ENCODE measurements at places on chromosomes 5 and 9.

DNA sequence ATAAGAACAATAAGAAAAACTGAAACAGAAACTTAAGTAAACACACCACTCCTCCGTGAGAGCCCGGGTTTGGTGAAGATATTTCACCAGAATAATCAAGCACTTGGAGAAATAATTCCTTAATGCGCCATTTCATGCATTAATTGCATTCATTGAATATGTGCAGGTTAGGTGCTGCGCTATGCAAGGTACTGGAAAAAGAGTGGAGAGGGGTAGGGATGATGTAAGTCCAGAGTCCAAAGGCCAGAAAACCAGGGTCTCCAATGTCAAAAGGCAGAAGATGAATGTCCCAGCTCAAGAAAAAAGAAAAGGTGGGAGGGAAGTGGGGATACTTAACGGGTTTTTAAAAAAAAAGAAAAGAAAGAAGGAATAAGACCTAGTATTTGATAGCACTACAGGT lies 669 bp upstream of the ZFP37 start:
- DNase-seq: no peak

DNA sequence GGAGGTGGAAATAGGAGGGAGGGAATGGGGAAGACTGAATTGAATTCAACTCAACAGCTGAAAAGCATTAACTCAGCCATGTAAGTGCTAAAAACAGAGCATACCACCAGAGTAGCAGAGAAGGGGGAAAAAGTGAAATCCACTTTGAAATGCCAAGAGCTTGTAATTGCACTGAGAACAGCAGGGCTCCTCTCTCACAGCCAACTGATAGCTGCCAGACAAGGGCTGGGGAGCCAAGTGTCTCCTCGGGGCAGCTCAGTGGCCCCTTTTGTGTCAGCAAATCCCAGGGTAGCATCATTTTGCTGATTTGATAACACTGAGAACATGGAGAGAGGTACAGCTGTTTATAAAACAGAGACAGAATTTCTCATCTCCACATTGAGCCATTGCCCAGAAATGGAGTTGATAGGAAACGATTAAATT lies 182.5 kb downstream of the FRMD3 start:
- no peak for DNase-seq

GRCh38 chr9:137077758-137078693 lies 709 bp downstream of the UAP1L1 start:
- DNase-seq: no peak

- no peak for DNase-seq
These were observed 156.9 kb upstream of the FST start for GRCh38 chr5:53323511-53323910.

DNA sequence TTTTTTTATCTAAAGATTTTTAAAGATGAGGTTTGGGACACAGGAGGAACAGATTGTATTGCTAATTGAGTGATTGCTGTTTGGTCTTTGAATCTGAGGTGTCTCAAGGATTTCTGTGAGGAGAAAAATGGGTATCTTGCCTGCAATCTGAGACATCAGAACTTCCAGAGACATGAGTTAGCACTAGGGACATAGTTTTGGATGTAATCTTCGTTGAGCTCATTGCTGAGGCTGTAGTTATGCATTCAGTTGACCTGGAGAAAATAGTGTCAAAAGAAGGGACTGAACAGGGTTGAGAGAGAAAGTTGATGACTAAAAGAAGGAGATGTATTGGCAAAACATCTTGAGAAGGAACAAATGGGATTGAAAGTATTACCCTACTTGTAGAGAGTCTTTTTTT lies 24.6 kb downstream of the C9orf85 start:
- DNase-seq: no peak

- no peak for DNase-seq
These were observed 343.8 kb upstream of the IRX1 start for GRCh38 chr5:3251784-3252183.

- no peak for DNase-seq
These were observed 339.6 kb upstream of the SGCD start for GRCh38 chr5:155987265-155987810.

DNA sequence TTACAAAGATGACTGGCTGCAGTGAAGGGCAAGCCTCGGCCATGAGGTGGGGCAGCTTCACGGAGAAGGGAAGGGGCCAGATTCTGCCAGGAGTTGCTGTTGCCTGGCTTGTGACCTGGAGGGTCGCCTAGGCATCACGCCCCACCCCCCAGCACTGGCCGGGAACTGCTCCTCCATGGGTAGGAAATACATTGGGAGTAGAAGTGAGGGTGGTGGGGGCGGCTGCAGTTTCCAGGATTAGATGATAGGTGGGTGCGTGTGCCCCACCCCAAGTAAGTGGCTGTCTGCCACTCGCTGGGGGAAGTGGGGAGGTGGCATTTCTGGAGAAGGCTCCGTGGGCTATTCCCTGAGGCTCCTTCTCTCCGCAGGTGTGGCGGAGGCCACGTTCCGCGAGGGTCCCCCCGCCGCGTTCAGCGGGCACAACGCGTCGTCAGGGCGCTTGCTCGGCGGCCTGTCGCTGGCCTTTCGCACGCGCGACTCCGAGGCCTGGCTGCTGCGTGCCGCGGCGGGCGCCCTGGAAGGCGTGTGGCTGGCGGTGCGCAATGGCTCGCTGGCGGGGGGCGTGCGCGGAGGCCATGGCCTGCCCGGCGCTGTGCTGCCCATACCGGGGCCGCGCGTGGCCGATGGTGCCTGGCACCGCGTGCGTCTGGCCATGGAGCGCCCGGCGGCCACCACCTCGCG lies 16.9 kb downstream of the CRB2 start:
- DNase-seq: no peak

DNA sequence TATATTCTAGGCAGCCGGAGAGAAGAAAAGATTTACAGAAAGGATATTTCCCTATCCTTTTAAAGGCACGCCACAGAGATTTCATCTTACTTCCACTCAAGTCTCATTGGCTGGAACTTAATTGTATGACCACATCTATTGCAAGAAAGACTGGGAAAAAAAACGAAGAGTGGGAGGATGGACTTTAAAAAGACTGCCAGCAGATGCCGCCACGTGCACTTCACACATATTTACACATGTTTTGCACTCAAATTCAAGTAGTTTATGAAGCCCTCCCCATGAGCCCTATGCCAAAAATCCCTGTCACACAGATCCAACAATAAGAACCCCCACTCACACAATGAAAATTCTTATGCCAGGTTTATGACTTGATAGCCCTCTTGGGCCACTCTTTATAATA lies 138.5 kb upstream of the TYRP1 start:
- no peak for DNase-seq

GRCh38 chr5:79837761-79838551 lies 148.3 kb downstream of the CMYA5 start:
- no peak for DNase-seq

GRCh38 chr9:113387560-113388230 lies 10.9 kb upstream of the HDHD3 start:
- no peak for DNase-seq

DNA sequence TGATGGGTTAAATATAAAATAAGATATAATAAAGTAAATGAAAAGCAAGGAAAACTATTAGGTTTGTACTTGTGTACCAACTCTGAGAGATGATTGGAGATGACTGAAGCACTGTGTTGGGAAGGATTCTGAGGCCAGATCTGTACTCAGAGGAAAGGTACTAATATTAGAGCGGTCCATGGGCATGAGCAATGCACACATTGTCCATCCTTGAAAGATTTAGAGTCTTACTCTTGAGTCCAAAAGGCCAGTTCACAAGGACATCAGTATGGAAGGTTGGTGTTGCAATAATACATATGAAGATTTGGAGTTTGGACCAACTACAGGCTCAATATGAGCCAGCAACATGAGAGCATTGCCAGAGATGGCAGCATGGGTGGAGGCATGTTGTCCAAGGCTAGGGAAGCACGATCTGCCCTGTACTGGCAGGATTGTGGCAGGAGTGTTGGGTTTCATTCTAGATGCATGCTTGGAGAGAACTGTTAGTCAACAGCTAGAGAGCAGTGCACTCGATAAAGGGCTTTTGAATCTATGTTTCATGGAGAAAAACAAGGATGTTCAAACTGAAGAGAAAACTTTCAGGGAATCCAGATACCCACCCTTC lies 84.4 kb downstream of the TMEM215 start:
- no peak for DNase-seq

GRCh38 chr9:3475300-3476020 lies 50.3 kb downstream of the RFX3 start:
- peak; percentile 8 for DNase-seq

GRCh38 chr5:135438636-135439221 lies 8.4 kb downstream of the DCANP1 start:
- DNase-seq: peak; percentile 1

DNA sequence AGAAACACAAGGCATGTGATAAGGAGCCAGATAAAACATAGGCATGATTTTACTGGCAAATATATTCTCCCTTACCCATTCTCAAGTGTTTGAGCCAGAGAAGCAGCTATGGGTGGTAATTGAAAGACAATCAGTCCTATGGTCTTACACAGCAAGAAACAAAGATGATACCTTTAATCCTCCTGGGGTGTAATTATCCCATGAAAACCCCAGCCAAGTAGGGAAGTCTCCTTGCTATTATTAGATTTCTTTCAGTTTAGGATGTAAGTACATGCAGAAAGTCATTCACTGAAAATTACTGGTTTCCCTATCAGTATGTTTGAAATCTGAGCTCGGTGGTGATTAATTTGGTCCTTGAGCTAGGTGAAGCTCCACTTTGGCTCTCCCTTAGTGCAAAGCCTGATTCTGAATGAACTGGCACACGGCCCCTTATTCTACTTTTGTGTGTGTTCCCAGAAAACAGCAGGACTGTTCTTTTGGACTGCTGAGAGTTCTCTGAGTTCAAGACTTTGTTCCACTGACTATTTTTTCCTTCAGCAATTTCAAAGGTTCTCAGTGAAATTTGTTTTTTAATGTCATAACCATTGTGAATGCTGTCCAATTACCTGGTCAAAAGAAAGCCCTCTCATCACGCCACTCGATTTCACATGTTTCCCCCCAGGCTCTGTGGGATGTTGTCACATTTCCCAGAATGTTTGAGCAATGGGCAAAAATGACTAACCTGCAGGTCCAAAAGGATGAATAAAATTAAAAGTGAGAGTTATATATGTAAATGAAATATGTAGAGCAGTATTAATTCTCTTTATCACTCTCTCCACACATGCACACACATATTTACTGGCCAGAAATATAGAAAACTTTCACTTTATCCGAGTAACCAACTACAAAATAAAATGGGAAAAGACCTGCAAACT lies 343.0 kb downstream of the RAB3C start:
- DNase-seq: no peak

GRCh38 chr5:173191561-173191960 lies 43.4 kb downstream of the NKX2-5 start:
- DNase-seq: no peak

GRCh38 chr5:11619339-11620024 lies 284.8 kb downstream of the CTNND2 start:
- no peak for DNase-seq

DNA sequence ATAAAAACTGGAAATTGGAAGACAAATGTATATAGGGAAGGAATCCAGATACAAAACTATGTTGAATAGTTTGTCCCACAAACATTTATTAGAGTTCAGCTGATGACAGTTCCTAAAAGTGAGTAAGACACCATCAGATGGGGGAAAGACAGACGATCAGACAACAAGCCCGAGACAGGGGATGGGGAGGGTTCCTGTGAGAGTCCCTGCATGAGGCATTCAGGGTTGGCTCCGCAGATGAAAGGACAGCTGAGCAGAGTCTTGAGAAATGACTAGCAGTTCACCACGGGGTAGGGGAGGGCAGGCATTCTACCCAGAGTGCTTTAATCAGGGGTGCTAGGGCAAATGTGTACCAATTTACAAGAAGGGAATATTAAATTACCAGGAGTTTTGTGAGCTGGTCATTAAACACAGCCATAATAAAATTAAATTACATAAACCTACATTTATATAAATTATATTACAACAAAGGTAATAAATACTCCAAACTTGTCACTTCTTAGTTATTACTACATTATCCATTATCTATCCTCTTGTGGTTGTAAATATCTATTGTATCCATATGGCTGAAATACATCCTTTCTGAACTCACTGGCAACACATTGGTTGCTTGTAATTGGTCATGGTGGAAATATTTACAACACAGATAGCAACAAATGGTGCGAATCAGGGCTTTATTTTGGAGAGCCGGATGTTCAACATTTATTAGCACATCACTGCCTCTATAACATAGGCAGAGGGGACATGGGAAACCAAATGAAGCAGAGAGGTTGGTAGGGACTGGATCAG lies 27.8 kb downstream of the TNFSF15 start:
- DNase-seq: peak; percentile 52

- DNase-seq: peak; percentile 63
These were observed at the start of gene ADRA1B for GRCh38 chr5:159915904-159916840. ADRA1B (plus strand) TSS chr5:159916482; CDS start chr5:159916906, 424 bp downstream.

GRCh38 chr5:33781286-33781685 lies 110.5 kb downstream of the ADAMTS12 start:
- no peak for DNase-seq

- DNase-seq: no peak
These were observed 75.9 kb downstream of the RAD23B start for GRCh38 chr9:107358986-107359385.

DNA sequence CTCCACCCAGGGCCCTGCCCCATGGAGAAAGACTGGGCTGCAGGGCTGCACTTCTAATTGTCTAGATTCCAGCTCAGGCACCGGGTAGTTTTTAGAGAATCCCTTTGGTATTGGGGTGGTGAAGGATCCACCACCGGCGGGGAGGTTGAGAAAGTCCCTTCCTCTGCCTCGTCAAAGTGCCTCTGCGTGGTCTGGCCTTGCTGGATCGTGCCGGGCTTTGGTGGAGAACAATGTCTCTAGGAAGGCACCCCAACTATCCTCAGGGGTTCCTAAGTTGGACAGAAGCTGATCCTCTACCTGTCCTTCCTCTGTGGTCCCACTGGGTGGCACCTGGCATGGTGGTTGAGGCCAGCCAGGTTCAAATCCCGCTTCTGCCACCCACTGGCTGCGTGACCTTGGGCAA lies 7.3 kb upstream of the AMBP start:
- no peak for DNase-seq

DNA sequence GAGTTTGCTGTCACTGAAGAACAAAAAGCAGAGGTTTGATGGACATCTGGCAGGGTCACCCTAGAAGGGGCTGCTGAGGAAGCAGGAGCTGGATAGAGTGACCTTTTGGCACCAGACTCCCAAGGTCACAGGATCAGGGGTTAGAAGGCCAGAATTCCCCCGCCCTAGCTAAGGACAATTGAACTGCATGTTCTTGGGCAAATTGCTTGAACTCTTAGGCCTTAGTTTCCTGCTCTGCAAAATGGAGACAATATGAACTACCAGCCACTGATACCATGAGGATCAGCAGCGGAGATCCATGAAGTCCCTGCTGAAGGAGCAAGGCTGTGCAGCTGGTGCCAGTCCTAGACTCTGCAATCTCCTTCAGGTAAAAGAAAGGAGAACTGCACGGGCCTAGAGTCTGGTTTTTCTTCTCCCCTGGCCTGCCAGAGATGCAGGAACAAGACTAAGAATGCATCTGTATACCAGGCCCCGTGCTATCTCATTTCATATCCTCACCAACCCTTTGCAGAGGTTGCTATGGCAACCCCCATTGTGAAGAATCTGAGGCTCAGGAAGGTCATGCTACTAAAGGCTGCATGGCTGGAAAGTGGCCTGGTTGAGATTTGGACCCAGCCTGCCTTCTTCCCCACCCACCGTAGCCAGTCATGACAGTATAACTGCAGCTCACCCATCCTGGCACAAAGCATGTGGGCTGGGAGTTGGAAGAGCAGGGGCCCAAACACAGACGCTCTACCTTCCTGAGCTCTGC lies 33.7 kb downstream of the CAMK2A start:
- DNase-seq: no peak

Measured in stimulated activated CD4-positive, alpha-beta T cell treated with anti-CD3 and anti-CD28 coated beads, Interleukin-4, amount 100 ng/mL, for 24 hours (primary cell).